Fibroblast of pulmonary artery (primary cell): ENCODE measurements at places on chromosomes 5 and 9.

- DNase-seq: no peak
Measured at GRCh38 chr9:115469841-115470240, 351.9 kb upstream of the TNC start.

- no peak for DNase-seq
Measured at GRCh38 chr5:103487822-103488493, 74.6 kb downstream of the NUDT12 start.

GRCh38 chr5:73229271-73229670 lies 56.3 kb downstream of the TMEM174 start:
- no peak for DNase-seq

DNA sequence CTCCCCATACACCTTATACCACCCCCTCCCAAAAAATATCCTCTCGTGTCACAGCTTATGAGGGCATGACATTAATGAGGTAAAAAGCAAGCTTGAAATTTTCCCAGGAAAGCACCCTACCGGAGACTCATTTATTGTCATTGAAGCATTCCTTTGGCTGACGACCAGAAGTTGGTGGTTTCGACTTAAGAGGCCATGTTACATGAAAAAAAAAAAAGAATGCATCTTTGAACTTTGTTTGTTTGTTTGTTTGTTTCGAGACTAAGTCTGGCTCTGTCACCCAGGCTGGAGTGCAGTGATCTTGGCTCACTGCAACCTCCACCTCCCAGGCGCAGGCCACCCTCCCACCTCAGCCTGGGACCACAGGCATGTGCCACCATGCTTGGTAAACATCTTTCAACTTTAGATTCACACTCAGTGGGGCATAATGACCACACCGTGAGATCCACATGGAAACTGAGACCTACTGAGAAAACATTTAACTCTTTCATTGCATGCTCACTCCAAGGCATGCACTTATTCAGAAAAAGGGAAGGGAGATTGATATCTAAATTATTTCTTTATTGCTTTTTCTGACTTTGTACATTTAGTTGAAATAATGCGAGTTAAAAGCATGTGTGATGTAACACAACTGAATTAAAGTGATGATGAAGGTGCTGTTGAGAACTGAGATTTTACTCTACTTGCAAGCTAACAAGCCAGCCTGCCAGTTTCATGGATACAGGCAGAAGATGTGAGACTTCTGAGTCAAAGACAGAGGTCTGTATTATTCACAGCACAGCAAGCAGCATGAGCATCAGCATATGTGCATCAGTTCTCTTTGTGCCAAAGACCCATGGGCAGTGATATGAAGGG lies 5.1 kb upstream of the RAB14 start:
- DNase-seq: peak; percentile 44

DNA sequence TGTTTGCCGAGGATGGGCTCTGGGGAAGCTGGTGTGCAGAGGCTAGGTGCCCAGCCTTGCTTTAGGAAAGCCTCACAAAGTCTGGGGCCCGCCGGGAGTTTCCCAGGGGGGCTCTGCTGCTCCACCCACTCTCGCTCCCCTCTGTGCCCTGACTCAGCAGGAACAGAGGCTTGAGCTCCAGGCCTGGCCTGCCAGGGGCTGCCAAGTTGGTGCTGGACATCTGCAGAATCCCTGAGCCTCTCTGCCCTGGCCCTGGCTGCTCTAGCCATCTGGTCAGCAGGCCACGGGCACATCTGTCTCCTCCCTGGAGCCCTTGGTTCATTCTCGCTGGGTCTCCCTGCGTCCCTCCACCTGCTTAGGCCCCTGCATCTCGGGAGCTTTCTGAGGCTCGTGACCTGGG lies 647 bp upstream of the ADAMTSL2 start:
- no peak for DNase-seq

DNA sequence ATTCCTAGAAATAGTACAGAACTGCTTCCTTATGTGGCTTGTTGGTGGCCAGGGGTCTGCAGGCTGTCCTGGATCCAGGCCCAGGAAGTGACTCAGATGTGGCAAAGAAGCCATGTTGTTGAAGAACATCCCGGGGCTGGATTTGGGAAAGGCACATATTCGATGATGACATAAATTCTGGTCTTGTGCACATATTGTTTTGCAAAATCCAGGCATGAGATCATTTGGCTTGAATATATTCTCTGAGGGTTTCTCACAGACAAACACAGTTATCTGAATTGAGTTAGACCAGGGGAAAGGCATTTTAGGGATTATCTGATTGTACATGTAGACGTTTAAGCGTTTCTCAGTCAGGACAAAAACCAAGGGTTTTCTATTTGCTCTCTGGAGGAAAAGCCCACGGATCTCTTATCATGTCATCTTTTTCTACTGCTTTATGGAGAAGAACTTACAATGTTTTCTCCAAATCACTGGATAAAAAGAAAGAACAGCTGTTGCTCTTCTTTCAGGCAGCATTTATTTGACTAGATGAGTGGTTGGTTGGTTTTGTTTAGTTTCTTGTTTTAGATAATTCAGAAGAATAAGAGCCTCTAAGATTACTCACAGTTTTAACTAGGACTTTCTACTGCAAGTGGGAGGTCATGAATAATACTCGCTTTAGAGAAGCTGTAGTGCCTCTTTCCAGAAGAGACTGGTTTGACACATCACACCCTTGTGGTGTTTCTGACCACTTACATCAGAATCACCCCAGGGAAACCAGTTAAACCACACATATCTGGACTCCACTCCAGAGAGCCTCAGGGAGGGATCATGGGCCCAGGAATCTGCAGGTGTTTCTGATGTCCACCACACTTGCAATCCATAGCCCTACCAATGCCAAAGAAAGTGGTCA lies 29.5 kb upstream of the LHFPL2 start:
- DNase-seq: peak; percentile 98

DNA sequence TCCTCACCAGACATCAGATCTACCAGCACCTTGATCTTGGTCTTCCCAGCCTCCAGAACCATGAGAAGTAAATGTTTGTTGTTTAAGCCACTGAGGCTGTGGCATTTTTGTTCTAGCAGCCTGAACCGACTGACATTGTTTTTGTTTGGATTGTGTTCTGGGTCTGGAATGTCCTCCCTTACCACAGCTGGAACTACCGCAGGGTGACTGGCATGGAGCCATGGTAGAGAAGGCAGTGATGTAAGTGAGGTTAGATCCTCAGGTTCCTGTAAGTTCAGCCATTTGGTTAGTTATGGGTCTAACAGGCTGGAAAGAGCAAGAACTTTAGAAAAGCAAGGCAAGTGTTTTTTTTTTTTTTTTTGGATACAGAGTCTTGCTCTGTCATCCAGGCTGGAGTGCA lies 209.3 kb downstream of the DAB2IP start:
- peak; percentile 95 for DNase-seq

- DNase-seq: no peak
Measured at GRCh38 chr5:135823881-135824280, 10.6 kb upstream of the SLC25A48 start.

DNA sequence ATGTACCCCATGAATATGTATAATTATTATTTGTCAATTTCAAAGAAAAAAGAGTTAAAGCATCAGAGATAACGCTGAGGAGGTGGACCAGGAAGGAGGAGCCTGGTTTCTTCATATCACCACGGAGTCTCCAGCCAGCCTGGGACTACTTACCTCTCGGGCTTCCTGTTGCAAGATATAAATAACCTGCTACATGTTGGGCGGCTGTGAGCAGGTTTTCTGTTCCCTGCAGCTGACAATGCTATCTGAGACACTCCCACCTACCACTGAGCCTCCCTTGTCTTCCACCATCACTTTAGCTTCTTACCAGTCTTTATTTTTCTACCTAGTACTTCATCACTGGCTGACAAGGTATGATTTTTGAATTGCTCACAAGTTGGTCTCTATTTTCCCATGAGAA lies 102.7 kb upstream of the CPEB4 start:
- no peak for DNase-seq

- DNase-seq: no peak
Measured at GRCh38 chr5:135329066-135329912, 69.7 kb downstream of the MACROH2A1 start.

- DNase-seq: no peak
Measured at GRCh38 chr5:124935065-124935464, 188.6 kb upstream of the ZNF608 start.

GRCh38 chr5:124179819-124180218 lies 566.6 kb downstream of the ZNF608 start:
- no peak for DNase-seq

GRCh38 chr5:145978708-145979107 lies 42.3 kb downstream of the SH3RF2 start:
- no peak for DNase-seq

GRCh38 chr5:60820593-60821487 lies 23.2 kb downstream of the ELOVL7 start:
- DNase-seq: no peak

DNA sequence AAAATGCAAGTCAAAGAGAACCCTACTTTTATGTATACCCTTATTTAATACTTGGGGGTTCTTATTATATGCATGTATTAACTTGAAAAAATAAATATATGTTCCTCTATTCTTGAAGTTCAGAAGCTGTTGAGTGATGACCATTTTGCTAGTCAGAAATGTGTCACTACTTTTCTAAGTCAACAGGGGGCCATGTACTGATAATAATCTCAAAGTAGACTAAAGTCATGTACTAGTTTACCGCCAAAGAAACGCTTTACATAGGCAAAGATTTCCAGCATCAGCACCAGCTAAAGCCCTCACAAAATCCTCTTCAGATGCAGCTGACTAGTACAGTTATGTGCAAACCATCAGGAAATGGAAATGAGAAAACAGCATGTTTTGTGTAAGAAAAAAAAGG lies 5.7 kb upstream of the BHMT start:
- no peak for DNase-seq

DNA sequence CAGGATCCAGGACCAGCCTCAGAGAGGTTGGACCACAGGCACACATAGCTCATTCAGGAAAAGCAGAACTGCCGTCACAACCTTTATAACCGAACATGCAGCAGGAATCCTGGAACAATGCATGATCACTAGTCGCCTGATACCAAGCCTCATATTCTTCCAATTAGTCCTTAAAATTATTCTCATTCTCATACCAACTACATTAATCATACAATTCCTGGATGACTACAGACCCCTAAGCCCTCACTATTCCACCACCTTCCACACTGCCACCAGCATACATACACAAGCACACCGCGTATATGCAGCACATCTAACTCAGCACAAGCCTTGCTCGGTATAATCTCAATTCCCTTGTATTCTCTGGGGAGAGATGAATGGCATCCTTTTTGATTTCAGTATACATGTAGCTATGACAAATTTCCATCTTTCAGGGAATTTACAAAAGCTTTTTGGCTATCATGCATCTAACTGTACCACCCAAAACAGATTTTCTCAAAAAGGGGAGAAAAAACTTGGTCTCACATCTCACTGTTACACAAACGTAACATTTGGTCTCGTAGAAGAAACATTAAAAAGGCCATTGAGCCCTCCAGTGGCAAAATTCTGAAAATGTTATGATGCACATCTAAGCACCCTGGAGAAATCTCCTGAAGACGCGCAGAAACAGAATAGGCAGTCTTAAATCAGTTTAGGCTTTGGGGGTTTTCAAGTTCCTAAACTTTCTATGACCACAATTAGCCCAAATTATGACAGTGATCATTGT lies 46.2 kb downstream of the MCTP1 start:
- peak; percentile 37 for DNase-seq

- DNase-seq: no peak
Measured at GRCh38 chr5:172533058-172533398, 78.7 kb upstream of the SH3PXD2B start.

DNA sequence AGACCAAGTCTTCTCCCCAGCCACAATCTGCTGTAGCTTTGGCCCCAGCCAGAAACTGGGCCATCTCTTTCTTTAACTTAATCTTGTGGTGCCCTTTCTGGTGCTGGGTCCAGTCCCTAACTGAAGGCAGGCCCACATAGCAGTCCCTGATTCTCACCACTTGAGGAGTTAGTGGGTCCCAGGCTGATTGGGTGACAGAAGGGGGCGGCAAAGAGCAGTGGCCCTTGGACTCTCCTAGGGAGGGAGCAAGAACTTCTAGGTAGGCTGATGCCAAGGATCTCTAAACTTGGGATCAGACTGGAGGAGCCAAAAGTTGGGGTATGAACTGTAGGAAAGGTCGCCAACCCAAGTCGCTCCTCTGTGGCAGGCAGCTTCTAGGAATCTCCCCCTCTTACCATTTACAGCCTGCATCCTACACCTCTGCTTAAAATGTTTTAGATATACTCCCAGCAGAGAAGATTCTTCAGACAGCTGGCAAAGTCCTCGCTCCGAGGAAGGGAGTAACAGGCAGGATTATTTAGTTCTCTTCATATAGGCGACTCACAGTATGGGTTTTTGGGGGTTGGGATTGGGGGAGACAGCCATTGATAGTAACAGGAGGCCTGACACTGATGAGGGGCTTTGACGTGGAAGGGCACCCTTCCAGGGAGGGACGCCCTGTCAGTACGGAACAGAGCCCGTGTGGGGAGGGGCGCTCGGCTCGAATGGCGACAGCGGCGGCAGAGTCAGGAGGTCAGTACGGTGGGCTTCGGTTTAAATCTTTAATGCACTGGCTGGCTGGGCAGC lies 2.0 kb upstream of the CCL27 start:
- peak; percentile 81 for DNase-seq

DNA sequence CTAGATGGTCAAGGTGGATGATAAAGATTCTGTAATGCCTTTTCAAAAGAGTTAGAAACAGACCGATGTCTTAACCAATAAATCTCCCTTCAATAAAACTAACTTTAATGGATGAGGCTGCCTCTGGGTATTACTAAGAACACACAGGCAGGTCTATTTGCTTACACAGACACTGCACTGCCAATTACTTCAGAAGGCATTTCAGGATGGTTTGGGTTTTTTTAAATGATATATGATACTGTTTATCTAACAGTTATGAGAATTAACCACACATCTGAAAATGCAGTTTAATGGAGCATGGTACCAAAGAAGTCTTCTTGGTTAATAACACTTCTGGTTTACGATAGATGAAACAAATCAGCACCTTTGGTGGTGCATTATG lies 367.9 kb upstream of the GRAMD2B start:
- DNase-seq: no peak
